ENCODE measurements at places on chromosomes 16 and 17.

GRCh38 chr16:90019543-90020259 lies 445 bp upstream of the DBNDD1 start:
- no peak for DNase-seq

DNA sequence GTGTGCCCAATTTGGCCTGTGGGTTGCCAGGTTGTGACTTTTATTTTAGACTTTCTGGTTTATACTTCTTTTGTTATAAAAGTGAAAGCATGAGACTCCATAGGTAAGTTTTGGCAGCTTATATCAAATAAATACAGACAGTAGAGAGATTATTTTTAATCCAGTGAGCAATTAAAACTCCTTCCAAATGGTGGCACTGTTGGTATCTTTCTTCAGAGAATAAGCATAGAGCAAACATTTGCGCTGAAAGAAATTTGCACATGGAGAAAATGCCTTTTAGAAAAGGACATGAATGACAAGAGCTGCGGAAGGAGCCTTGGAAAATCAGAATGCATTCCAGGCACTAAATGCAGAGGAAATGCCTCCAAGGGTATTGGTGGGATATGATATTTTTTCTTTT lies 46.1 kb upstream of the DNAJA2 start:
- no peak for DNase-seq

DNA sequence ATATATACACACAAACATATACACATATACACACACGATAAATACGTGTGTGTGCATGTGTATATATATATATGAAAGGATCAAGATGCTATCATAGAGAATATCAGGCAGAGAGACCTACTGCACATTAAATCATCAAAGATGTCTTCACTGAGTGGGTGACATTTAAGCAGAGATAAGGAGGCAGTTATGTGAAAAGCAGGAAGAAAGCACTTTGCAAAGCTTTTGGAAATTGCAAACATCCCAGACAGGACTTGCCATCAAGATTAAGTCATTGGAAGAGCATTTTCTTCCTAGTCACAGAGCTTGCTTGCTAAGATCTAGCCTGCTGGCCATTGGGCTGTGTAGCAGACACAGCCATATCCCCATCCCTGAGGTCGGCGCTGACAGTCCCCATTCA lies 56.4 kb downstream of the VAT1L start:
- no peak for DNase-seq

GRCh38 chr17:77884967-77885641 lies 73.4 kb upstream of the TNRC6C start:
- no peak for DNase-seq

DNA sequence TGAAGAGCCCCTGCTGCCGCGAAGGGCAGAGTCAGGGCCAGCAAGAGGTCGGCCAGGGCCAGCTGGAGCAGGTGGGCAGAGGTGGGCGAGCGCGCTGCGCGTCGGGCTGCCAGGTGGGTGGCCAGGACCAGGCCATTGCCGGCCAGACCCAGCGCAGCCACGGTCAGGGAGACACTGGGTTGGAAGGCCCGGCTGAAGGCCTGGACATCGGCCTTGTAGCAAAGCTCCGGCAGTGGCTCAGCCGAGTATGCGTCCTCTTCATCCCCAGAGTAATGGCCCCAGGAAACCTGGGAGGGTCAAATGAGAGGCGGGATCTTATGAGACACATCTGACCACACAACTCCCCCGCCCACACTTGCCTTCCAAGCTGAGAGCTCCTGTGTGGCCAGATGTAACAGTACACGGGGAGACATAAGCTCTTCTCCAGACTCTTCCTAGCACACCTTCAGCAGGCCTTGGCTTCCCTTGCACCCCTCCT lies 1.3 kb downstream of the CCR10 start:
- no peak for DNase-seq

- no peak for DNase-seq
These were observed 70.4 kb downstream of the TMEM100 start for GRCh38 chr17:55652114-55652823.

DNA sequence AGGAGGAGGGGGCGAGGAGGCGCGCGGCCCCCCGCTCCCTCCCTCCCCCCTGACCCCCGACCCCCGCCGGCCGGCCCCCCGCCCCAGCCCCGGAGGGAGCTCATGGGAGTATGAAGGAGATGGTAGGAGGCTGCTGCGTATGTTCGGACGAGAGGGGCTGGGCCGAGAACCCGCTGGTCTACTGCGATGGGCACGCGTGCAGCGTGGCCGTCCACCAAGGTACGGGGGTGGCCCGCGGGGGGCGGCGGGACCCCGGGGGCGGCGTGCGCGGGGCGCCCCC lies 390 bp downstream of the MLLT6 start:
- no peak for DNase-seq

DNA sequence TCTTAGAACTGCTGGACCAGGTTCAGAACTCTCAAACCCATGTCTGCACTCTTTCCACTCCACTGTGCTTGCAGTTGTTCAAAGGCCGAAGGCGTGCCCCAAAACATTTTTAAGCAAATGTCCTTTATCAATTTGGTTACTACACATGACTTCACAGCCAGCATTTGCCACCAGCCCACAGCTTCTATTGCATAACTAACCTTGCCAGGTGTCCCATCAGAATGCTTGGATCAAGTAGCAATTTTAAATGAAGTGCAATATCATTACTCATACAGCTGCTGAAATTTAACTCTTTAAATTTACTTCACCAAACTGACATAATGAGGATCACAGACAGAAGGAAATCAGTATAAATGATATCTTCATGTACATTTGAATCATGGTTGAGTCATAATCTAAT lies 29.8 kb upstream of the HS3ST3A1 start:
- DNase-seq, result no peak

GRCh38 chr17:44133918-44134476 lies 7.7 kb upstream of the HROB start:
- DNase-seq, result no peak

GRCh38 chr17:45919136-45919535 lies 24.8 kb downstream of the MAPT start:
- no peak for DNase-seq

DNA sequence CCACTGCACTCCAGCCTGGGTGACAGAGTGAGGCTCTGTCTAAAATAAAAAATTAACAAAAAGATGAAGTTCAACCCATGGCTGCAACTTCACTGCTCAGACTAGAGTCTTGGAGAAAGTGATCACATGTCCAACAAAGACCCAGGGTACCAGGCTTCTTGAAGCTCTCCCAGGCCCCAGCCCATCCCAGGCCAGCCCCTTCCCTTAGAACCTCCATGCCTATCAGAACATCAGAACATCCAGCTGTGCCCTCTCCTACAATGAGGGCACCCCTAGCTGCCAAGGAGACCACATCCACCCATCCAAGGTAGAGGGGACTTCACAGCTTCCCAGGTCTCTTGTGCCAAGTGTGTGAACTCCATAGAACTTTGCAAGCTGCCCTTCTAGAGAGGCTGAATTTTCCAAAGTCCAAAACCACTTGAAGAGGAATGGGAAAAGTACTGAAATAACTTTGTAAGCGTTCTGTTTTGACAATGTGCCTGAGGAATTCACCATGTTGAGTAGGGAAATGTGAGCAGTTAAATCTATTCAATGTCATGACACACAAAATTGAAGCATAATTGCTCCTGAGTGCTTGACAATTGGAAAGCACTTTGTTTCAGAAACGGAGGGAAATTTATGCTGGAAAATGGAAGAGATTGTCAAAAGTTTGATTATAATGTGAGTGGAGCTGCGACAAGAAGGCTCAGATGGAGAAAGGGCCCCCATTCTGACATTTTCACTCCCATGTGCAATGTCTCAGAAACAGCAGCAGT lies 230.4 kb downstream of the ZNF423 start:
- DNase-seq, result no peak

- DNase-seq, result no peak
These were observed 1.4 kb upstream of the SLFN11 start for GRCh38 chr17:35374766-35375344.

- peak; percentile 81 for DNase-seq
These were observed 23.4 kb downstream of the RBL2 start for GRCh38 chr16:53457670-53458069.

DNA sequence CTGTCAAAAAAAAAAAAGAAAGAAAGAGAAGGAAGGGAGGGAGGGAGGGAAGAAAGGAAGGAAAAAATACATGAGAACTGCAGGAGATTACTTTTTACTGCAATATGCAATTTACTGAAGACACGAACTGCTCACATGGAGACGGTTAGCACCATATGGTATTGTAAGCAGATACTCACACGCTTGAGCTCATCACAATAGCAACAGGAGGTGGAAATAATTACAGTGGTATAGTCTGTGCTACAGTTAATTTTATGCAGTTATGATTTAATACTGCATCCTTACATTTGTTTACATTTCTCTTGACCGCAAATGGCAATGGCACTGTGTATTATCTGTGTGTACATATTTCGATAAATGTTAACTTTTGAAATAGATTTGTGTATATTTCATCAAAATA lies 21.4 kb upstream of the SLC46A1 start:
- no peak for DNase-seq

- DNase-seq, result no peak
These were observed 514 bp downstream of the THRA start for GRCh38 chr17:40063187-40063771.

DNA sequence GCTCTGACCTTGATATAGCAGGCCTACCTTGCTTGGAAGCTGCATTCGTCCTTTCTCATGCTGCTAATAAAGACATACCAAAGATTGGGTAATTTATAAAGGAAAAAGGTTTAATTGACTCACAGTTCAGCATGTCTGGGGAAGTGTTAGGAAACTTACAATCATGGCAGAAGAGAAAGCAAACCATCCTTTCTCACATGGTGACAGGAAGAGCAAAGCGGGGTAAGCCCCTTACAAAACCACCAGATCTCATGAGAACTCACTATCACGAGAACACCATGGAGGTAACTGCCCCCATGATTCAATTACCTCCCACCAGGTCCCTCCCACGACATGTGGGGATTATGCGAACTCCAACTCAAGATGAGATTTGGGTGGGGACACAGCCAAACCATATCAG lies 6.0 kb upstream of the MAPT start:
- DNase-seq, result no peak

Measured in SW480 (cell line).